ENCODE measurements at places on chromosomes 12 and 14. TPM values are rescaled to one million over a fixed set of nuclear protein-coding genes. Genes with fewer than 3 reads are reported as not detected.

DNA sequence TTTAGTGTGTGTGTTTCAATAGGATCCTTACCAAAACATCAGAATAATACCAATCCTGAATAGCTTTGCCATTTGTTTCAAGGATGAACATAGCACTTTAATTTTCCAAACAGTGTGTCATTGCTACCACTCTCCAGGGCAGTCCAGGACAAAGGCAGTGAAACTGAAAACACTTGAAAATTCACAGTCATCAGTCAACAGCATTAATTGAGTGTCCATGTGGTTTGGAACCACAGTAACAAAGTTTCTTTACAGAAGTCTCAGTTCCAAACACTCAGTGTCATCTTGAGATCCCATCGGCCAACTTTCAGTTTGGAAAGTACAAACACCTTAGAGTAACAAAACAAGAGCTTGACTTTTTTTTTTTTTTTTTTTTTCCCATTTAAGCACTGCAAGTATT, 228.4 kb upstream of the SOX5 start:
- DNase-seq: no peak

DNA sequence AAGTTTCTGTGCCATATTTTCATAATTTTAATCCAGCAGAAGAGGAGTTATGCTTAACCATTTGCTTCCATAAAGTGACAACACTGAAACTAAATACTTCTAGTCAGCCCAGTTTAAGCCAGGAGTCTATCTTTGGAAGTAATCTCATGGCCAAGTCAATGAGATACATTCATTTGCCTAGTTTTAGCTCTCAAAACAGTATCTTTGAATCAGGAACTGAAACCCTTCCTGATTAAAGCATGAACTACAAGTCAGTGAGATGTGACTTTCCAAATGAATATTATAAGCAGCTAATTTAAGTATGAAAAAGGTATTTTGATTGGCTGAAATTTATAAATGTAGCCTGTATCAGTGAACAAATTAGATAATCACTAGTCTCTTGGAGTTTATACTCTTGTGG, 491.5 kb downstream of the SLC6A15 start:
- no peak for DNase-seq

The ASB2 gene
- 21.1 TPM for total RNA-seq

DNA sequence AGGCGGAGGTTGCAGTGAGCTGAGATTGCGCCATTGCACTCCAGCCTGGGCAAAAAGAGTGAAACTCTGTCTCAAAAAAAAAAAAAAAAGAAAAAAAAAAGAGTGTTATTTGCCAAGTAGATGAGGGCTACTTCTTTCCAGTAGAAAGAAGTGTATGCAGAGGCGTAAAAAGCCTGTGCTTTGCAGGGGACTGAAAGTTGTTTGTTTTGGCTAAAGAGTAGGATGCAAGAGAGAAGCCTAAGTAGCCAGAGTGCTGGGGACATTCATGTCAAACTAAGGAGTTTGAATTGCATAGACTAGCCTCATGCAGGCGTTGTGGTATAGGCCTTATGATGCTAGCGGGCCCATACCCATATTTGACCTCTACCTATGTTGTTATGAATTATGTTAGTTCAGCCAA, 9.5 kb downstream of the HSD17B6 start:
- no peak for DNase-seq

Data from activated CD4-positive, alpha-beta T cell treated with anti-CD3 and anti-CD28 coated beads, Interleukin-2, amount 10 ng/mL, durations not matched to agents 24 days and 14 days (primary cell).